ENCODE measurements at places on chromosomes 13 and 19.

DNA sequence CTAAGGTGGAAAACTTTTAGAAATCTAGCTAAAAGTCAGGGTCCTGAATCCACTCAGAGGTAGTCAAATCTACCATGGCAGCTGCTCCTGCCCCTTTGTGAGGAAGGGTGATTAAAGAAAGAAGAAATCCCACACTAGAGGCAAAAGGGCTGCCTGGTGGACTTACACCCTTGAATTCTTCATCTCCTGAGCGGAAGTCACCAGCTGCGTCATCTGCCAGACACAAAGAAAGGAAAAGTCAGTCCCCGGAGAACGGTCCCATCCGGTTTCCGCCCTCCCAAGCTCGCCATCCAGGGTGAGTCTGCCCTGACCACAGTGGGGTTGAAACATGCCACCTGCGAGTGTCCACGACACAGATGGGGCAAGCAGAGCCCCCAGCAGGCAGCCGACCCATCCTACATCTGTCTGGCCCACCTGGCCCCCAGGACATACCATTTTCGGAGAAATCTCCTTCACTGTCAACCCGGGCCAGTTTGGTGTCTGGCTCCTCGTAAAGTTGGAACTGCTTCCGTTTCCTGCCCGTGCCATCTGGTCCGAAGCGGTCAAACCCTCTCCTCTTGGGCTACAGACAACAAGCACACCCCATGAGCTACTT lies 7.7 kb downstream of the AKAP8 start:
- H3K27ac ChIP-seq = no peak overlapping the region
- peaks cover 86% of the 10 kb centered on the region for H3K36me3 ChIP-seq
- no peak overlapping the region for H3K4me3 ChIP-seq
- no peaks in the 10 kb centered on the region for H3K27me3 ChIP-seq
- H3K4me1 ChIP-seq = peaks cover 13% of the 10 kb centered on the region

DNA sequence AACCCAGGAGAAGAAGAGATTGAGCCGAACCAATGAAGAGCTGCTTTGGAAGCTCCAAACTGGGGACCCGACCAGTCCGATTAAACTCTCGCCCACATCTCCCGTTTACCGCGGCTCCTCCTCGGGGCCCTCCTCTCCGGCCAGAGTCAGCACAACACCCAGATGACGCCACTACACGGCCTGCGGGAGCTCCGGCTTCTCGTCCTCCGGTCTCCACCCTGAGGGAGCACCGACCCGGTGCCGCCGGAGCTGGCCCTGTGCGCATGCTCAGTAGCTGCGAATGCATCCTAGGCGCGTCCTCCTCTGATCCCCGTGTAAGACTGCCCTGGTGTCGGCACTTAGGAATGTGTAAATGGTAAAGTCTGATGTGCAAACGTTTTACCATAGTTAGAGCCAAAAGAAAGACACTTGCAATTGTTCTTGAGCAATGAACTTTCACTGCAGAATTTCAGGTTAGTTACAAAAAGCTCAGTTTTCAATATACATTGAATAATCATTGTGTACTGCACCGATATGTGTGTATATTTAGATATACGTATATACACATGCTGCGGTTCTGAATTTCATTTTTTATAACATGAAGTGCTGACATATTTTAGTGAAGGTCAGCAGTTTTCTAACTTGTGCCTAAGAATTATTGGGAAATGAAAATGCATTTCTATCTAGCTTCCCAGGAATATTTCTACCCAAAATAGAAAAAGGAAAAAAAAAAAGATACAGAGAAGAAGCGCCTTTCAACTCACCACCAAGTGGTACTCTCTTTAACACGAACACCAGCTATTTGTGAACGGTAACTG lies 92.2 kb downstream of the SLC7A1 start:
- no peak overlapping the region for H3K4me3 ChIP-seq
- peaks cover 58% of the 10 kb centered on the region for H3K36me3 ChIP-seq

DNA sequence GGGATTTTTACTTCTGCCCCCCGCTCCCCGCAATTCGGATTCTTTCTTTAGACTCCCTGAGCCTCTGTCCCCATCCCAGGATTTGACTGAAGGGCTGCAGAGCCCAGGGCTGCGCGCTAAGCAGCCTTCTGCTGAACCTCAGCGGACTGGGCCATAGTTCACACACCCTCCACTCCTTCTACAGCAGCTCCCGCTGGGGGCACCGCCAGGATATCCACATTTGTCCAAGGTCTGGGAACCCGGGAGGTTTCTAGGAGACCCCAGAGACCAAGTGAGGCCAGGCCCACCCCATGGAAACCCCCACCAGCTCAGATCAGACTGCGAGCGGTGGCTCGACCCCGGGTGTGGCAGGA lies 463.3 kb downstream of the ITGBL1 start:
- DNase-seq = no peak
- no peaks in the 10 kb centered on the region for H3K36me3 ChIP-seq
- no peak overlapping the region for H3K27ac ChIP-seq
- H3K4me1 ChIP-seq = no peaks in the 10 kb centered on the region
- H3K27me3 ChIP-seq = no peaks in the 10 kb centered on the region

- H3K27me3 ChIP-seq = no peaks in the 10 kb centered on the region
- no peak for DNase-seq
- no peak overlapping the region for H3K27ac ChIP-seq
- H3K4me1 ChIP-seq = peaks cover 38% of the 10 kb centered on the region
- H3K4me3 ChIP-seq = no peak overlapping the region
- H3K36me3 ChIP-seq = no peaks in the 10 kb centered on the region
These were observed 311.3 kb downstream of the DLEU7 start for GRCh38 chr13:50531917-50532899.

DNA sequence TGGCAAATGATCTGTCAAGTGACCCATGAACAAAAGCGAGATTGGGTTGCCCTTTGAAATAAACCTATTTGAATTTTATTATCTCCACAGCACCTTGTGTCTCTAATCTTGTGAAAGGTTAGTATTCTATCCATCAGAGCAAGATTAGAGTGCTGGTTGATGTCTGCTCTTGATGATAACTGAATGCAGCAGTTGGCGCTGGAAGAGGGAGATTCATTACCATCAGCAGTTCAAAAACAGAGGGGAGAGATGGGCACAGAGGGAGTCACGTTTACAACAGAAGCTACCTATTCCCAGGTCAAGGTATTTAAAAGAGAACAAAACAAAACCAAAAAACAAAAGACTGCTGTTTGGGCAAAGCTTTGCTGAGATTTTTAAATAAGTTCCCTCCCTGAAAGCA lies 588.1 kb downstream of the GPC6 start:
- H3K36me3 ChIP-seq = no peaks in the 10 kb centered on the region
- DNase-seq = no peak
- H3K27me3 ChIP-seq = no peaks in the 10 kb centered on the region
- H3K4me1 ChIP-seq = no peaks in the 10 kb centered on the region
- H3K27ac ChIP-seq = no peak overlapping the region

- no peak overlapping the region for H3K4me3 ChIP-seq
- peaks cover 9% of the 10 kb centered on the region for H3K4me1 ChIP-seq
- no peak overlapping the region for H3K27ac ChIP-seq
- peaks cover 4% of the 10 kb centered on the region for H3K27me3 ChIP-seq
- H3K36me3 ChIP-seq = no peaks in the 10 kb centered on the region
- peak; percentile 17 for DNase-seq
These were observed 10.6 kb upstream of the NFIX start for GRCh38 chr19:12984683-12985048.

DNA sequence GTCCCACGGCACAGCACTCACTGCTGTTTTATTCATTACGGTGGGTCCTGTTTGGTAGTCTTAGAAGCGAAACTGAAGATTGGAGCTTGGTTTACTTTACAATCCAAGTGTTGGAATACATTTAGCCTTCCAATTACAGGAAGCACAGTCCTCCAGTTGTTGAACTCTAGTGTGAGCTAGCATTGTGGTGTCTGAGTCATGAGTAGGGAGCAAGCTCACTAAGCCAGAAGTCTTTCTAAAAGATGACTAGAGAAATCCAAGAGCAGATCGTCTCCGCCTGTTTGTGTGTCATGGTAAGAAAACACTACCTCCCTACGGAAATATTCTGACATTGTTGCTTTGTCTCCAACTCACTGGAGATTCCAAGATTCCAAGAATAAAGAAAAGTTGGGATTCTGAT lies 10.1 kb upstream of the SHISA2 start:
- no peak for DNase-seq
- no peaks in the 10 kb centered on the region for H3K27me3 ChIP-seq
- no peak overlapping the region for H3K4me3 ChIP-seq
- peak overlapping the region; percentile 32 for H3K27ac ChIP-seq
- no peaks in the 10 kb centered on the region for H3K36me3 ChIP-seq
- H3K4me1 ChIP-seq = peaks cover 55% of the 10 kb centered on the region

GRCh38 chr19:29084266-29084665 lies 128.7 kb downstream of the UQCRFS1 start:
- H3K4me1 ChIP-seq = no peaks in the 10 kb centered on the region
- no peak for DNase-seq
- no peak overlapping the region for H3K27ac ChIP-seq
- H3K36me3 ChIP-seq = no peaks in the 10 kb centered on the region
- no peak overlapping the region for H3K4me3 ChIP-seq
- H3K27me3 ChIP-seq = peaks cover 2% of the 10 kb centered on the region

- peaks cover 23% of the 10 kb centered on the region for H3K4me1 ChIP-seq
- H3K27me3 ChIP-seq = no peaks in the 10 kb centered on the region
- peak overlapping the region; percentile 56 for H3K27ac ChIP-seq
- DNase-seq = no peak
These were observed 45.4 kb downstream of the ARHGEF18 start for GRCh38 chr19:7393939-7394730.

DNA sequence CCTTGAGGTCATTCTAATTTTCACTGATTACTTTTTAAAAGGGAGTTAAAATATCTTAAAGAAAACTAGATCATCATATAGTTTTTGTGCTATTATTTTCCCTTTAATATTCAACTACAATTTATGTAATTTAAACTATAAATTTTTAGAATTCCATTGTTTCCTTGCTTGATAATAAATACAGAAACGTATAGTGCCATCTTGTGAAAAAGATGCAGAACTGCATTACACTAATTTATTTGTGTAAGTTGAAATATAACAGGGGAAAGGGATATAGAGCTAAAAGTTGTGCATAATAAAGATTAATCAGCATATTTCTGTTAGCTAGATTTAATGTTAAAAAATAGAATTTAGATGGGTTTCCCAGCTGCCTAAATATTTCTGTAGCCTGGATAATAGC lies 61.5 kb upstream of the TDRD3 start:
- no peaks in the 10 kb centered on the region for H3K27me3 ChIP-seq
- no peak for DNase-seq
- H3K27ac ChIP-seq = no peak overlapping the region
- no peak overlapping the region for H3K4me3 ChIP-seq
- H3K36me3 ChIP-seq = no peaks in the 10 kb centered on the region

GRCh38 chr19:21472507-21472906 lies 32.9 kb upstream of the ZNF429 start:
- H3K27me3 ChIP-seq = no peaks in the 10 kb centered on the region
- no peak overlapping the region for H3K27ac ChIP-seq
- no peaks in the 10 kb centered on the region for H3K4me1 ChIP-seq
- no peak overlapping the region for H3K4me3 ChIP-seq
- no peaks in the 10 kb centered on the region for H3K36me3 ChIP-seq

- no peaks in the 10 kb centered on the region for H3K4me1 ChIP-seq
- DNase-seq = no peak
- no peak overlapping the region for H3K4me3 ChIP-seq
- H3K27me3 ChIP-seq = no peaks in the 10 kb centered on the region
These were observed 600.6 kb downstream of the SLITRK1 start for GRCh38 chr13:83281654-83282053.

DNA sequence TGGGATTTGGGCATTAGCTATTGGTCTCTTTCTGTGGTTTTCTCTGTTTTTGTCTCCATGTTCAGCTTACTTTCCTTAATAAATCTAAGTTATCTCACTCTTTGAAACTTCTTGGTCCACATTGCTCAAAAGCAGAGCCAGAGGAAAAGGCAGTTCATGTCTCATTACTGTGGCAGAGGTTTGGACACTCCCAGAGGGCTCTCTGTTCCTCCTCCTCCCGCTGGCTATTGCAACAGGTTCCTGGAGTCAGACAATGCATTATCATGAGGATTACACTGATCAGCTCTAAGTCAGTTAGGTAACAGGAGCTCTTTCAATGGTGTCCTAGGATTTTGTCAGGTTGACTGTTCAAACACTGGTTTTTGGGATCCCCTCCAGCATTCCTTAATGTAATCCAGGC lies 298.8 kb downstream of the NDFIP2 start:
- no peak for DNase-seq
- no peaks in the 10 kb centered on the region for H3K4me1 ChIP-seq
- no peak overlapping the region for H3K27ac ChIP-seq
- H3K27me3 ChIP-seq = peaks cover 13% of the 10 kb centered on the region
- H3K36me3 ChIP-seq = no peaks in the 10 kb centered on the region

DNA sequence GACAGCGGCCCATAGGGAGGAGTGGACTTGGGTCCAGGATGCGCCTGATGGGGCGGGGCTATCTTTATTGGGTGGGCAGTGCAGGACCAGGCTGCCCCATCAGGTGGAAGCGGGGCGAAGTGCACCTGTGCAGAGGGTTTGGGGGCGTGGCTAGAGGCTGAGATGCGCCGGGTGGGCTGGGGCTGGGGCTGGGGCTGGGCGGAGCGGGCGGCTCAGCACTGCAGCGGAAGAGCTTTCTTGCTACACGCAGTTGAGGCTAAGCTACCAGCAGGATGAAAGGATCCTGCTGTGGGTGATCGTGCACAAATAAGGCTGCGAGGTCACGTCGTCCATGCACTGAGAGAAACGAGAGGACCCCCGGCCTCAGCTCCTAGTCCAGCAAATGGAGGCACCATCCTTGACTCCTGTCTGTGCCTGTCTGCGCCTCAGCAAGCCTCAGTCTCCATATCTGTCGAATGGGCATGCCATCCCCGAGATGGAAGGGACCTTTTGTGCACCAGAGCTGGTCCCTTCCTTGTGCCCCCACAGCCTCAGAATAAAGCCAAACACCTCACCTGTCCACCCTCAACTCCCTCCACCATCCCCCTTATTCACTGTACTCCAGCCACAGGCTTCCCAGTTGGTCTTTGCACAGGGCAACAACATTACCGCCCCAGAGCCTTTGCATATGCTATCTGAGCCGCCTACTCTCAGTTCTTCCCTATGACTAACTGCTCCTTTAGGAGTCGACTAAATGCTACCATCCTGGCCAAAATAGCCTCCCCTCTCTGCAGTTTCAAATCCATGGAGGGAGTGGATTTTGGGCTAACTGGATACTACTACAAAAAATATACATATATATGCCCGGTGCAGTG lies 21.0 kb upstream of the HOMER3 start:
- H3K27me3 ChIP-seq = no peaks in the 10 kb centered on the region
- no peak for DNase-seq
- H3K27ac ChIP-seq = no peak overlapping the region
- H3K4me3 ChIP-seq = no peak overlapping the region

GRCh38 chr13:27168086-27168485 lies 3.5 kb downstream of the USP12 start:
- H3K4me1 ChIP-seq = peaks cover 41% of the 10 kb centered on the region
- no peak for DNase-seq
- no peaks in the 10 kb centered on the region for H3K36me3 ChIP-seq
- H3K27ac ChIP-seq = no peak overlapping the region

GRCh38 chr13:100014621-100015020 lies 33.0 kb downstream of the ZIC2 start:
- DNase-seq = no peak
- H3K27ac ChIP-seq = no peak overlapping the region
- no peaks in the 10 kb centered on the region for H3K36me3 ChIP-seq
- H3K27me3 ChIP-seq = no peaks in the 10 kb centered on the region
- H3K4me3 ChIP-seq = no peak overlapping the region

Data from DND-41 (cell line).